Caudate nucleus (tissue), 63 donors: ENCODE measurements at places on chromosomes 11 and 22.

DNA sequence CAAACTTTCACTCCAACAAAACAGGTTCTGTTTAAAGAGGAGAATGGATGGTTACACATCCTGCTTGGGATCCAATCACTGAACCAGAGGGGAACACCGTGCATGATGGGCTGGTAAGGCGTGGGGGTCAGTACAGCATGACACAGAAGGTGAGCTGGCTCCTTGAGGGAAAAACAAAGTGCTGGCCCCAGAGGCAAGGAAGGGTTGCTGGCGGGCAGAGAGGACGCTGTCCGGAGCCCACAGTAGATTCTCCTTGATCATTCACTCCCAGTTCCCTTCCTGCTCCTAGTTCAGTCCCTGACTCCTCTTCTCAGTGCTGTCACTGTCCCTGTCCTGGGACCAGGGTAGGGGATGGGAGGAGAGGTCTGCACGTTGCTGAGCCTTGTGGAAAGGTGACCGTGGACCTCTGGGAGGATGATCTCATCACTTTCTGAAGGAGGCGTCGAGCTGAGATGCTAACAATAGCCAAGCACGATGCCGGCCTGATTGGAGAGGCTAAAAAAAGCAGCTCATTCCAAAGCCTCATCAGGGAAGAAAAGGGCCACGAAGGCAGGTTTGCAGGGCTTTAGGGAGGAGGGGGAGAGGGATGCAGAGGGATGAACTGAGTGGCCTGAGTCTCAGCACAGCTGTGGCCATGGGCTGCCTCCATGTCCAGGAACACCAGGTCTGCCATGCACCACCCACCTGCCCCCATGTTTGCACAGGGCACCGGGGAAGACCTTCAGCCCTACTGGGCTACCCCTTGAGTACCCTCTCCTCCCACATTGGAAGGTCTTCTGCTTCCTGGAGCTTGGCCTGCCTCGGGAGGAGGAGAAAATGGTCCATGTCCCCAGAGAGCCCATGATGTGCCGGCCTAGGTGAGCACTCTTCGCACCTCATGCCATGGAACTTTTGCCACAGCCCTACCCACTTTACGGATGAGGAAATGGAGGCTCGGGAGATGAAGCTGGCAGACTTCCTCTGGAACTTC, 72.7 kb upstream of the RTL6 start:
- no peak for DNase-seq

DNA sequence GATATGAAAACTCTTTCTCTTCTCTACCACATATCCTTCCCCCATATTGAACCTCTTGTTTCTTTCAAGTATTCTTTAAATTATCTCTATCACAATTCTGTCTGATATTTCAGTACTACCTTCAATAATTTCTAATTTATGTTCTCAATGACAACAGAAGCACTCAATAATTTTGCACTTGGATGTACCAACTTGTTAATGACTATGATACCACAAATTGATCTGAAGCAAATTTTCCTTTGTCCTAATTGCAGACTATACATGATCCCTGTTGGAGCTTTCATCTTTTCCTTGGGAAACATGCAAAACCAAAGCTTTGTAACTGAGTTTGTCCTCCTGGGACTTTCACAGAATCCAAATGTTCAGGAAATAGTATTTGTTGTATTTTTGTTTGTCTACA, at the start of gene OR4C15:
Gene OR4C15 (plus strand): TSS at position 301 of the 400 bp plus-strand sequence. CDS start 0 bp downstream, at position 301.
- DNase-seq = no peak

GRCh38 chr22:25346859-25347751, 127.7 kb downstream of the CRYBB2 start:
- DNase-seq = no peak

DNA sequence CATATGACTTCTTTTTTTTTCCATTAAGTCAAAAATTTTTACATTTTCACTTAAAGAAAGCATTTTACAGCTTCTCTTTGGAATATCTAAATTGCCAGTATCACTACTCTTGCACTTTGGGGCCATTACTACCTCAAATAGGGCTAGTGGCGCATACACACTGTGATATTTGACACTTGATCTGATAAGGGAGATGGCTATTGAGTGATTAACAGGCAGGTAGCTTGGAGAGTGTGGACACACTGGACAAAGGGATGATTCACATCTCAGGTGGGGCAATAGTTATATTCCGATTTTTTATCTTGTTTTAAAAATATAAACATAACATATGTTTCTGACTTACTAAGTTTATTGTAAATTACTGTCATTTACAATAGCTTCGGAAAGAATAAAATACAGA, 2219.9 kb downstream of the LRRC4C start:
- no peak for DNase-seq

DNA sequence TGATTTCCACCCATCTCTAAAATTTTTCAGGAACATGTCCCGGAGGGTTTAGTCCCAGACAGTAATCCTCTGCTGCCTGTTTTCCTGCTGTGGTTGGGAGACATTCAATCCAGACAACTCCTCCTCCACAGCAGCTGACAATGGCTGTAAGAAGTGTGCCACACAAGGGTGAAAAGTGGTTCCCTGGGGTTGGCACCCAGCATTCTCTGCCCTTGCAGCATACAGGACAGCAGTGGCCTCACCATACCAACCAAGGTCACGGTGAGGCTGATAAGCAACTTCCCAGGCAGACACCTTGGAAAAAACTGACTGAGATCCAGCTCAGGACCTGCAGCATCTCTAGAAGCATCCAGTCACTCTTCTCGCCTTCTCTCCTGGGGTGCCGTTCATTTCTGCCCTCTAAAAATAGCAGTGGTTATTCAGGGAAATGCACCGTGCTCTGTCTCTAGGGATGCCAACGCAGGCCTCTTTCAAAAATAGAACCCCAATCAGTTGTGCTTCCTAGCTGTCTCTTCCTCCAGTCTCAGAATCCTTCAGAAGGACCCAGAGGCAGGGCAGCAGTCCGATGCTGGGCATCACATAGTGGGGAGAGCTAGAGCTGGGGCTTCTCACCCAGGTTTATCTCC, 241.0 kb downstream of the TENM4 start:
- no peak for DNase-seq

DNA sequence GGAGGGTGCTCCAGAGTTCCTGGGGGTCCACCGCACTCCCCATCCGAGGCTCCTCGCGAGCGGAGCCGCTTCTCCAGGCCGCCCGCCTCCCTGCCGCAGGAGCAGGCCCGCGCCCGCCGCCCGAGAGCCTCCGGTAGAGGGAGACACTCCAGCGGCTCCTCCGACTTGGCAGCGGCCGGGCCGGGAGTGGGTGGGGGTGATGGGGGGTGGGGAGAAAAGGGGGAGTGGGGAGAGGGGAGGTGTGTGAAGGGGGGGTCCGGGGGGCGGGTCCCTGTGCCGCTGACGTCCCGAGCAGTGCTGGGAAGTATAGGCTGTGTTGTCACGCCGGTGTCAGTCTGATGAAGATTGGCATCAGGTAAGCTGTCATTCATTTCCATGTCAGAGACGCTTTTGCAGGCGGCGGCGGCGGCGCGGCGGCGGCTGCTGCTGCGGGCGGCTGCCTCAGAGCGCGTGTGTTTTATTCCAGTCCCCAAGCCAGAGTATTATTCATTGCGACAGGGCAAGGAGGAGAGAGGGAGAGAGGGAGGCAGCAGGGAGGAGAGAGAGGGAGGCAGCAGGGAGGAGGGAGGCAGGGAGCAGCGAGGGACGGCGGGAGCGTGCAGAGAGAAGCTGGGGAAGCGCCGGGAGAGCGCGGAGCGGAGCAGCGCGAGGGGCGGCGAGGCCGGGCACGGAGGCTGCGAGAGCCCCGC, at the start of gene PKNOX2:
Gene PKNOX2 (plus strand): TSS at position 330 of the 689 bp plus-strand sequence. CDS start 186,555 bp downstream, outside the sequence.
- peak; percentile 36 for DNase-seq

- DNase-seq = no peak
Measured at GRCh38 chr11:67291481-67292381, 2.6 kb downstream of the ANKRD13D start.

GRCh38 chr11:114230031-114230704, 66.0 kb upstream of the NNMT start:
- DNase-seq = no peak

- no peak for DNase-seq
Measured at GRCh38 chr11:110409174-110409573, 20.6 kb upstream of the FDX1 start.

DNA sequence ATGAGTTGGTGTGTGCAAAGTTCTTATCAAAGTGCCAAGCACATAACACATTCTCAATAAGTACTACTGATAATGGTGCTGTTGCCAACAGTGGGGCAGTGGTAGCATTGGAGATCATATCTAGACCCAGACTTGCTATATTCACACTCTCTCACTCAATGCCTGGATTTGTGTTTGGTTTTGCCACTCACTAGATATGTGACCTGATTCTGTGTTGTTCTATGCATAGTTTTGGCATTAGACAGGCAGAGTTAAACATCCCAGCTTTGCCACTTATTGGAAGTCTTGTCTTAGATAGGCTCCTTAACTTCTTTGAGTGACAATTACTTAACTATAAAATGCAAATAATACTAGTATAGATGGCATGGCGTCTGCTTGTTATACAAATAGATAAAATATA, 642.6 kb upstream of the CCDC179 start:
- DNase-seq = no peak

DNA sequence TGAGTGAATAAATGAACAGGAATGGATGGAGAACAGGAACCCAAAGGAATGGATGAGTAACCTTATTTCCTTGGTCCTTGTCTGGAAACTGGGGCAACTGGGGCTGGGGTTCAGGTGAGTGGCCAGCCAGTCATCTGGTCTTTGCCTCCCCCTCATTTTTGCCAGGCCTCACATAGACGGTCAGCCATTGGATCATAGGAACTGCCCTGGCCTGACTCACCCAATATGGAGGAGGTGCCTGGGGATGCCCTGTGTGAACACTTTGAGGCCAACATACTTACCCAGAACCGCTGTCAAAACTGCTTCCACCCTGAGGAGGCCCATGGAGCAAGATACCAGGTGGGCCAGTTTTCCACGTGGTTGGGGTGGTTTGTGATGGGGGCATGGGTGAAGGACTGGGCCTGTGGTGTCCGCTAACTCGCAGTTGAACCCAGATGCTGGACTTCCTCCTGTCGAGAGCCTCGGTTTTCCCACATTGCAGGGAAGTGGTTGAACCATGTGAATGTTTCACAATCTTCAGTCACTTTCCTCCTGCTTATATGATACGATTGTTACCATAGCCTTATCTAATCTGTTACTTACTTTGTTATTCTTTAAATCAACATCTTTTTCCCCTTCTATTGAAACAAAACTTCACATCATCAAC, 4.4 kb downstream of the TRIOBP start:
- DNase-seq = no peak

- DNase-seq = no peak
Measured at GRCh38 chr11:65446446-65447277, 24.1 kb downstream of the NEAT1 start.

GRCh38 chr11:78573681-78574080, 983 bp downstream of the NARS2 start:
- DNase-seq = no peak

DNA sequence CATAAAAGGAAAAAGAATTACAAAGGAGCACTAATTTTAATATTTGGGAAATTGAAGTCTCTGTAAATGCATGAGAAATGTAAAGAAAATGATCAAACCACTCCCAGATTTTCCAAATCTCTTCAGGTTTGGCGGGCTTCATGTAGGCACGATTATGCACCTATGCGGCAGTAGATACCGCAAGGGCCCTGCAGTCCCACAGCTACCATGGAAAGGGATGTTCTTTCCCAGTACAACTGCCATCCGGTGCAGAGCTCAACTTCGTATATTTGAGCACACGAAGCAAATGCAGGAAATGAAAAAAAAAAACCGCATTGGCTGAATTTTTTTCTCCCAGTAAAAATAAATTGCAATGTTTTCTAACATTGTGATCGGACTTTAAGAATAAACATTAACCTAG, 1.4 kb downstream of the SLC17A6 start:
- no peak for DNase-seq

- no peak for DNase-seq
Measured at GRCh38 chr11:21838427-21838826, 354.5 kb upstream of the ANO5 start.

DNA sequence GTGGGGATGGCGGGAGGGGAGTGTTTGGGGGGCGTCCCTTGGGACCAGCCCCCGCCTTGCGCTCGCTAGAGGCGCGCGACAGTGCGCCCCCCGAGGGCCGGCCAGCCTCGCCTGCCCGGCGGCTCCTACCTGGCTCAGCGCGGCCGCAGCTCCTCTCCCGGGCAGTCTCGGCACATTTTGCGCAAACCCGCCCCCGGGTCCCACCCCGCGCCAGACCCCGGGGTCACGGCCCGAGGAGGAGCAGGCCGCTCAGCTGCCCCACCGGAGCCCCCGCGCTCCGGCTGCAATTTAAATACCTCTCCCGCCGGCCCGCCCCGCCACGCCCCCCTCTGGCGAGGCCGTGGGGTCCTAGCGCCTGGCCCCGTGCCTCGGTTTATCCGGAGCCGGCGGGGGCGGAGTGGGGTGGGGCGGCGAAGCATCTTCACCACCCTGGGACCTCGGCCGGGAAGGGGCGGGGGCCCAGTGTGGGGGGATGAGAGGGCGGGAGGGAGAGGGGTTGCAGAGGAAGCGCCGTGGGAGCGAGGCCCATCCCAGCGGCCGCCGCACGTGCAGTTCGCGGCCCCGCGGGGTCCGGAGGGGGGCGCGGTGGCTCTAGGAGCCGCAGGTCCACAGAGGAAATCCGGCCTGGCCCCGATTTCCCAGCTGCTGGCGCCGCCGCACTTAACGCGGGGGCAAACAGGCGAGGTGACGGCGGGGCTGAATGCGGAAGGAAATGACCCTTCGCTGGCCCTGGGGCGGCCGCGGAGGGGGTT, at the start of gene LRRC32:
Gene LRRC32 (minus strand): TSS at position 263 of the 752 bp plus-strand sequence. CDS start 4,793 bp downstream, outside the sequence.
- no peak for DNase-seq

GRCh38 chr22:50301581-50301991, 5.9 kb downstream of the PLXNB2 start:
- no peak for DNase-seq

- no peak for DNase-seq
Measured at GRCh38 chr22:37511395-37512104, 7.7 kb downstream of the CARD10 start.

DNA sequence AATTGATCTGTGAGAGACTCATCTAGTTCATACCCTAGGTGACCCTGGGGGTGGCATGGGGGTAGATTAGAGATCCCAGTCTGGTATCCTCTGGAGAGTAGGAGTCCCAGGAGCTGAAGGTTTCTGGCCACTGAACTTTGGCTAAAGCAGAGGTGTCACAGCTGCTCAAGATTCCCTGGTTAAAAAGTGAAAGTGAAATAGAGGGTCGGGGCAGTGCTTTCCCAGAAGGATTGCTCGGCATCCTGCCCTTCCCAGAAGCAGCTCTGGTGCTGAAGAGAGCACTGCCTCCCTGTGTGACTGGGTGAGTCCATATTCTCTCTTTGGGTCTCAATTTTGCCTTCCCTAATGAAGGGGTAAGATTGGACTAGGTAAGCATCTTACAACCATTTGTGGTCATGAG, 653 bp downstream of the IL18BP start:
- DNase-seq = no peak

DNA sequence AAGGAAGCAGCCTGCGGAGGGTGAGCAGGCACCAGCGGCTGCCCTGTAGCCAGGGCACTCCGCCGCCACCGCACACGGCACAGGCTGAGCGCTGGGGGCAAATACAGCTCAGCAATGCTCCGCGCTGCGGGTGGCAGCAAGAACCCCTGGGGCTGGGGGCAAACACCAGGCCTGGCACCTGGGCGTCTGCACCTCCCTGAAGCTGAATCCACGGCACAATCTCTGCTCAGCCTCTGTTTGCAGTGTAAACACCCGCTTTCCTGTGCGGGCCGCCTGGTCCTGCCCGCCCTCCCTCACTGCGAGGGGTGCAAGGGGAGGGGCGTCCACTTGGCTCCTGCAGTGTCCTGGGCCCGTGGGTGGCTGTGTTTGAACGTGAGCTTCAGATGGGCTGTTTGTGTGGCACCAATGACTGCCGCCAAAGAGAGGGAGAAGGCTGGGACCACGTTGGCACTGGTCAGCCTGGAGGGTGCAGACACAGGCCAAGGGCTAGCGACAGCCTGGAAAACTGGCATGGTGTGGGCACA, 14.8 kb upstream of the MPPED1 start:
- DNase-seq = no peak
